ENCODE measurements at places on chromosomes 1 and 21.
A peak's percentile ranks its signal among the peaks of the same experiment; 100 is the strongest.

DNA sequence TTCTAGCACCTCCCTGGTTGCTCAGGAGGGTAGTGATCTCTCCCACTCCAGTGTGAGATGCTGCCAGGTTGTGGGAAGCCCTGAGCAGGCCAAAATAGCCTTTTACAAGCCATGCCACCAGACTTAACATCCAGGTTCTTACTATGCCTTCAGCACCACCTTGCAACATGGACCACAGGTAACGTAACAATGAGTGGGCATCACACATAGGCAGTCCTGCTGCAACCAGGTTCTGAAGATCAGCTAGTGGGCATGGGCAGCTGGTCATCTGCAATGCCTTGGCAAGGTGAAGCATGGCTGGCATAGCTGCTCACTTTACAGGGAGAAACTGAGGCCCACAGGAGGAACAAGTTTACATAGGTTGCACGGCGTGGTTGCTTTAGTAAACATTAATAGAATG, 40.7 kb downstream of the DHCR24 start:
- DNase-seq, result no peak

DNA sequence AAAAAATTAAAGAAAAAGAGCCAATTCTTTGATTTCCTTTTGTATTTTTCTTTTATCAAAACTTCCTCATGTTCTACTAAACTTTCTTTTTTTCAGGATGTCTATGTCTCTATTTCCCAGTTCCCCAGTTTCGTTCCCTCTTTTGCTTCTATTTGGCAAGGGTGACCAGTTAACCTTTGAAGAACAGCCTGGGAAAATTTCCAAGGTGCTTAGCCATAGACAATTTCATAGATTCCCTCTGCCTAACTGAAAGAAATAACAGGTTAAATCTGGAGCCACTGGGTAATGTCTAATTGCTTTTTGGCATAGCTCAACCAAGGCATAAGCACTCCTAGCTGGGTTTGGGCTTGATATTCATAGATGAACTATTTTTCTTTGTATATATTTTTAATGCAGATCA, 272.3 kb downstream of the ADGRL2 start:
- no peak for DNase-seq

GRCh38 chr1:52857443-52857842, 14.9 kb downstream of the ZYG11A start:
- DNase-seq, result no peak

DNA sequence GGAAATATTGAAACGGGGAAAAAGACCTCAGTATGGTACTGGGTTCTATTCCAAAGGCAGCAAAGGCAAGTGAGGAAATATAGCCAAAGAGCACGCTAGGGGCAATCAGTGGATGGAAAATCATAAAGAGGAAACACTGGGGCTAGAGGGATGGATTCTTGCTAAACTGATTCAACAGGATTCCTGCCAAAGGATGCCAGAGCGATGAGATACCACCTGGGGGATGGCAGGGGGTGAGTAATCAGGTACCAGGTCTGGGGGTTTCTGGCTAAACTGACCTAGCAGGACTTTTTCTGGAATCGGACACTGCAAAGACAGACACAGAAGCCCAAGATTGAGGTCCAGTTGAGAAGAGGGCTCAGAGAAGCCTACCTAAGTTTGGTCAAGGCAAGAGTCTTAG, 6.7 kb downstream of the CHI3L2 start:
- DNase-seq, result no peak

- no peak for DNase-seq
Measured at GRCh38 chr1:34322969-34323368, 146.3 kb downstream of the C1orf94 start.

DNA sequence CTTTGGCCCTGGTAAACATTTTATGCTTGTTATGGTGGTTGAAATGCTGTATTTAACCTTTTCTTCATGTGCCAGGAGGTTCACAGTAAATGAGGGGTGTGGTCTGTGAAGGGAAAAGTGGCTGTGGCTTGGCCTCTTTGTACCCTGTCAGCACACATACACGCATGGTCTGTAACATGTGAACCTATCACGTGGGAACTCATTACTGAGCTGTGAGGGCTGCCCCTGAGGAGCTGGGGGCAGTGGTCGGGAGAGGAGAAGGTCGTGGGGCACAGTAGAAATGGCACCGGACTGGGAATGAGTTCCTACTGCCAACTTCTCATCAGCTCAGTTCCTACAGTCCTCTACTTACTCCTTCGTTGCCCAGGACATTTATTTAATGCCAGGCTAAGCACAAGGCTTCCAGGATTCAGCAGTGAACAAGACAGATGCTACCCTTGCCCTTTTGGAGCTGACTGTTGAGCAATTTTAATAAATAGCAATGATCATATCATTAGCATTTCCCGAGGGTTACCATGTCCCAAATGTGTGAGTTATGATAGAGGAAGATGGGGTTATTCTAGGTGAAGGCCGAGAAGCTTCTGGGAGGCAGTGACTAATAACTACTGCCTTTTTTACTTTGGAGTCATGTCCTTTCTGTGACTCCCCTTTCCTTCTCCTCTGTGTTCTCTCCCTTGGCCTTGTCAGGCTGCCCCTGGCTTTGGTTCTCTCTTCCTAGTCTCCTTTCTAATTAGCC, 38.8 kb downstream of the DDR2 start:
- no peak for DNase-seq

DNA sequence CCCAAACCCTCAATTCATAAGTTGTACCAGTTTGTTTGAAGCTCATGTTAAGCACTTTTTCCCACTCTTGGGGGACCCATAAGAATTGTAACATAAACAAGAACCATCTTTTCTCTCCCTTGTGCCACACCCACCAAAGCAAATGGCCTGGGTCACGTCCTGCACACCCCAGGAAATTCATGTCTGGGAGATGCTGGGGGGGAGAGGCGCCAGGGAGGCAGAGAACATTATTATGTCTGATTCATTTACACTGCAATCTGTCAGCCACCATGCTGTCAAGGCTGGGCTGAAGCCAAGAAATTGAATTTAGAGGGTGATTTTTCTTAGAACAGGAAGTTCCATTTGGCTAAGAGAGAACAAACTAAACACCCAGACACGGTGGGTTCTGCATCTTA, 37.2 kb upstream of the IPO9 start:
- DNase-seq, result no peak

DNA sequence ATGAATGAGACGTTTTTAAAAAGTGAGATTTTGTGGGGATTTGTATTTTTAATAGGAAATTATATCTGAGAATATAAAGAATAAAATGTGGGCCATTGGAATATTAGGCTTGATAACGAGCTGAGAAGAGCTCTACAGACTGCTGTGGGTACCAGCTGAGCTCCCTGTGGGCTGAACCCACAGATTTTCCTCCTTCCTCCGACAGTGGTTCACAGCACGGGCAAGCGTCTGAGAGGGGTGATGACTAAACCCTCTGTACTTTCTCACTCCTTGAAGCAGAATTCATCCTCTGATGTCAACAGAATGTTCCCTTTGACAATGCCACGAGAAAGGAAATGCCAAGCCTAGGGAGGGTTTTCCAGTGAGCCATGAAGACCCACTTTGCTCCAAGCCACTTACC, 102.7 kb upstream of the AJAP1 start:
- no peak for DNase-seq

DNA sequence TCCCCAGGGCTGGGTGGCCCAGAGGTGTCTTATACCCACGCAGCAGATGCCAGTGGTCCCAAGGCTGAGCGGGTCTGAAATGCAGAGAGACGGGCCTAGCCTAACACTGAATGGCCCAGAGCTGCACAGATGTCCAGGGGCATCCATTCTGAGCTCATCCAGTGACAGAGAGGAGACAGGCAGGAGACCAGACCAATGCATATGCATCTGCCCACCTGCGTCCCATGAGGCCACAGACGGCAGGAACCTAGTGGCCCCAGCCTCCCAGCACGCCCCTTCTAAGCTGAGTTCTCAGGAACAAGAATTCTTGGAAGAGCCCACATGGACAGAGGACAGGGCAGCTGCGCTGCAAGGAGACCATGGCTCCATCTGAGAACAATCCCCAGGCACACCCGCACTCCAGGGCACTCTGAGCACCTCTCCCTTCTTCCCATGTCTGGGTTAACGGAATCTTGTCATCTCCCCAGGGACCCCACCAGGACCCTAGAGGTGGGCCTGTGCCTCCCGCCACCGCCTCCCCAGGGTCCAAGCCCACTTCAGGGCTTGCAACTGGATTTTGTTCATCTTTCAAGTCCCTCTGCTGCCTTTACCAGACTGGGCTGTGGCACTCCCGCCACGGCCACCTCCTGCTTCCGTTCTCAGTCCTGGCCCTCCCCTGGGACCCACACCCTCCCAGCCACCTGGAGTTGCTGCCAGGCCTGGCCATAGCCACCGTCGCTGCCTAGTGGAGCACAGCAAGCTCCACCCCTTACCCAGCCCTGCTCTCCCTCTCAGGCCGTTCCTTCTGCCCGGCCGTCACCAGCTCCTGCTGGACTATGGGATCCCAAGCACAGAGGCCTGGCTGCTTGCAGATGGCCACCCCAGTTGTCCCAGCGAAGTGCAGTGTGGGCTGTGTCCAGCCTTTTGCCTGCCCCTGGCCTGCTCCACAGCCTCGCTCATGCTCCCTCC, 3.3 kb downstream of the WNT3A start:
- no peak for DNase-seq

DNA sequence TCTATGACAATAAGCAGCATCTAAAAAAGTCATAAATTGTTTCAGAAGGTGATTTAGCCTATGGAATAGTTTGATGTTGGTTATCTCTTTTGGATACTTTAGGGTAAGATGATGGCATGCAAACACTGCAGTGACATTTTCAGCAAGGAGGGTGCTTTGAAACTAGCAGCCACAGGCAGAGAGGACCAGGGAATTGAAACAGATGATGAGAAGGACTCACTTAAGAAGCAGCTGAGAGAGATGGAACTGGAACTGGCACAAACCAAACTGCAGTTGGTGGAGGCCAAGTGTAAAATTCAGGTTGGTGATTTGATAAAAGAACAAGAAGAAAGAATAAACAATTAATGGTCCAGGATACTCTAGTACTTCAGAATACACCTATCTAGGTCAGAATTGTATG, 11.2 kb upstream of the CACYBP start:
- DNase-seq, result no peak

DNA sequence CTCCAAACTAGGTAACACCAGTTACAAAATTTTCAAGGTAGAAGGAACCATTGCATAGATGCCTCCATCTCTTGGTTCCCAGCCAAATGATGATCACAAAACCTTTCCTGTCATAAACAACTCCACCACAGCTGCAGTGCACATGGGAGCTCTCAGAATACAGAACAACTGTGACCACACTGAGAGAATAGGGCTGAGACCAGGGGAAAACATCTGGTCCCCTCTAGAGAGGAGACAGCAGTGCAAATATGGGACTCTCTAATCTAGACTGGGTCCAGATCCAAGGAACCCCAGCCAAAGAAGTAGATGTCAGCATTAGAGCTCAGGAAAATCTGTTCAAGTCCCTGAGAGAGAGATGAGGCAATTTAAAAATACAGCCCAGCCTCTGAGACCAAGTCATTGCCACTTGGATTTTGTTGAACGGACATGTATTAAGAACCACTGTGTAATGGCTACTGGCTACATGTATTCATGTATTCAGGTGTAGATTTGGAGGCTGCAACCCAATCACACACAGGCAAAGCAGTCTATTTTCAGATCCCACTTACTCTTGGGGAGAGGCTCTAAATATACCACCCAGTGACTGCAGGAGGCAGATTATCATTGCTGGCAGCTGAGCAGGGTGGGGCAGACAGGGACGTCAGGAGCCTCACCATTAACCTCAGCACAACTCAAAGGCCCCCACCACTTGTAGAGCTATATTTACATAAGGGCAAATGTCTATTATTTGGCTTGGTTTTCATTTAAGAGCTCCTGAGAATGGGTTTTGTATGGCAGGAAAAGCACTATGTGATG, 7.6 kb upstream of the RXRG start:
- DNase-seq, result peak; percentile 4

DNA sequence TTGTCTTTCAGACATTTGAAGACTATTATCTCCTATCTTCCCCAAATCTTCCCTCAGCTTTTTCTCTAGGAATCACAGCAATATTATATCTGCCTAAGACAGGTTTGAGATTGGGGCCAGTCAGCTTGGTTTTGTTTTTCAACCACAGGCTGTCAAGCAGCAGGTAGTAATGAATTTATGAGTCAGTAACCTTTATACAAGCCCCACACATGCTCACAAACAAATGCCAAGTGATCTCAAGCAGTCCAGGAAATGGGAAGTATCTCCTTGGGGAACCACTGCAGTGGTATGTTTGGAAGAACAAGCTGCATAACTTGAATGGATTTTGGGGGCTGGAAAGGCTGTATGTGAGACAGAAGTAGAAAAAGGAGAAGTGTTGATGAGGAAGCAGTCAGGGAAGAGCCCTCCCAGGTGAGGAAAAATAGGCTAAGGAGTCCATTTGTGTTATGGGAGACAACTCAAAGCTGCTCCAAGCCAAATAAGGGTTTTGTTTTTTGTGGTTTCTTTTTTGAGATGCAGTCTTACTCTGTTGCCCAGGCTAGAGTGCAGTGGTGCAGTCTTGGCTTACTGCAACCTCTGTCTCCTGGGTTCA, 2.1 kb downstream of the DHDDS start:
- DNase-seq, result no peak

- no peak for DNase-seq
Measured at GRCh38 chr1:217861658-217862057, 230.5 kb downstream of the SPATA17 start.

- no peak for DNase-seq
Measured at GRCh38 chr21:38668541-38668940, 137.2 kb upstream of the ETS2 start.

DNA sequence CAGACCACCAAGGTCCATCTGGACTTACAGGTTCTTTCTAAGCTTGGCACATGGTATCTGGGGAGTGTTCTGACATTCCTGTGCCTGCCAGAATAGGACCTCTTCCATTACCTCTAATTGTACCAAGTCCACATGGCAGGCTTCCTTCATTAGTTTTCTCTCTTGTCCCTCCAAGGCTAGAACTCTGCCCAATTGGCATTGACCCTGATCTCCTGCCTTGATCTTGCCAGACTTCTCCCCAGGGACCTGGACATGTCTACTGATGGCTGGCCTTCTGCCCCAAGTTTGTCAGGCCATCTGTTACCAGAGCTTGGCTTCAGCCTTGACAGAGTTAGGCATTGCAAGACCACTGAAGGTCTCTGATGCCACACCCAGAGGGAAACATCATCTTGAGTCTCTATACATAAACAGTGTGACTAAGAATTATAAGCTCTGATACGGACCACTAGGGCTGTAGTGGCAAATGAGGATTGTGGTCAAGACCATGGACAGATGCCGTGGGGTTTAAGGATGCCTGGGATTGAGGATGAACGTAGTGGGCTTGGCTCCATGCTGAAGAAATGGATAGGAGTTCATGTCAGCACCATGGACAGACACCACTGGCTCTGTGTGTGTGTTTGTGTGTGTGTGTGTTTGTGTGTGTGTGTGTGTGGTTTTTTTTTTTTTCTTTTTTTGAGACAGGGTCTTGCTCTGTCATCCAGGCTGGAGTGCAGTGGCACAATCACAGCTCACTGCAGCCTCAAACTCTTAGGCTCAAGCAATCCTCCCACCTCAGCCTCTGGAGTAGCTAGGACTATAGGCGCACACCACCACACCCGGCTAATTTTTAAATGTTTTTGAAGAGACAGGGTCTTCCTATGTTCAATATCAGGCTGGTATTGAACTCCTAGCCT, 19.5 kb upstream of the PSMB2 start:
- peak; percentile 37 for DNase-seq

DNA sequence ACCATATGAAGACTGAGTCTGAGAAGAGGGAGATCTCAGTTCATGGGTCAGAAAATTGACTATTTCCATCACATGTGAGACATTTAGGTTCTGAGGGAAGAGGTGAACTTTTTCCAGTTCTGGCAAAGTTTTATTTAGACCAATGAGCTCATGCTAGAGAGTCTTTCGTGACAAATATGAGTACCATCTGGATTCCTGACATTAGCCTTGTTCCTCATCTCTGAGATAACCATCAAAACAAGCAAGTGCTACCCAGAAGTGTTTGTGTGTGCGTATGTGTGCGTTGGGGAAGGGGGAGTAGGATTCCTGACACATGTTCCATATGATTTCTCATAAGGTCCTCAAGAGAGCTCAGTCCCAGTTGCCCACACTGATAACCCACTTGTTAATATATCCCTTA, 120.6 kb downstream of the FASLG start:
- DNase-seq, result no peak
